ENCODE measurements at places on chromosomes 1 and 21. TPM values are rescaled to one million over a fixed set of nuclear protein-coding genes. Genes with fewer than 3 reads are reported as not detected.

SPATA45 gene
- total RNA-seq = 0.68 TPM

DNA sequence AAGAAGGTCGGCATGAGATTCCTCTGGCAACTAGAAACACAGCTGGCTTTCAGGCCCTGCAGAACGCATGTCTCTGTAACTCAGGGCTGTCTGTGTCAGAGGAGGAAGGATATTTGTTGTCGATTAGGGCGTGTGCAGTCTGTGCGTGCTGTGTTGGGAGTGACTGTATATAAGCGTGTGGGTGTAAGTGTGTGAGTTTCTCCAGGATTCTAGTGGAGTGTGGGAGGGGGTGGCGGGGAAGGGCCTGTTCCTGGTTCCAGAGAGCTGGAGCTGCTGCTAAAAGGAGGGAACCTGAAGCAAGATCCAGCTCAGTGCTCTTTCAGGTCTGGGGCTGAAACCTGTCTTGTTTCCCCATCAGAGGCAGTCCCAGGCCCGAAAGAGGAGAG lies 74.3 kb downstream of the SLC16A1 start:
- H3K36me3 ChIP-seq = no peaks in the 10 kb centered on the region
- no peak overlapping the region for H3K4me3 ChIP-seq
- no peaks in the 10 kb centered on the region for H3K27me3 ChIP-seq
- H3K27ac ChIP-seq = no peak overlapping the region

DNA sequence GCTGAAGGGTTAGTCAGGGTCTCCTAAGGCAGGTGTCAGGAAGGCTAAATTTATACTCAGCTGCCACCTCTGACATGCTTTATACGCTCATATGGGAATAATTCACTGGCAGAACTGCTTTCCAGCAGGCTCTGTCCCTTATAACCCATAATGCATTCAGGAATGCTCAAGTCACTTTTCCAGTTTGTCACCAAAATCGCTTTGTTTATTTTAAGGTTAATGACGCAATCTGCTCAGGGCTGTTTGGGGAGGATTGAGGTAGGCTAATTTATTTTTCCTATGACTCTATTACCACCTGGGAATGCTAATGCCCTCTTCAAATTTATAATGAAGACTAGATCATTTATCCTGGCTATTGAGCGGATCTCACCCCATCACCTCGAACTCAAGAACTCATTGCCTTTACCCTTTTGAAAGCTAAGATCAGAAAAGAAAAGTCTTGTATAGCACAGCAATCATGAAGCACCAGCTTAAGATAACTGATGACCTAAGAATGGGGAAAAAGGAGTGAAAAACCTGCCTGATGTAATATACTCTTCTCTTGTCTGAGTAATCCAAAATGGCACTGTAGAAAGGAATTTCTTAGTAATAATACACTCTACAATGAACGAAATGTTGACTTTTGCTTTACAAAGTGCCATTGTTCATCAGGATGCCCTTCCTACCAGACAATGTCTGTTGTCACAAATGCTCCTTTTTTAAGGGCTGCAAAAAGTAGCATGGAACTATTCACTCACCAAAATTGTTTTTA lies 97.9 kb upstream of the EXO1 start:
- no peak overlapping the region for H3K4me3 ChIP-seq
- peaks cover 5% of the 10 kb centered on the region for H3K4me1 ChIP-seq
- H3K36me3 ChIP-seq = no peaks in the 10 kb centered on the region
- no peak for DNase-seq
- H3K27me3 ChIP-seq = no peaks in the 10 kb centered on the region
- no peak overlapping the region for H3K27ac ChIP-seq

DNA sequence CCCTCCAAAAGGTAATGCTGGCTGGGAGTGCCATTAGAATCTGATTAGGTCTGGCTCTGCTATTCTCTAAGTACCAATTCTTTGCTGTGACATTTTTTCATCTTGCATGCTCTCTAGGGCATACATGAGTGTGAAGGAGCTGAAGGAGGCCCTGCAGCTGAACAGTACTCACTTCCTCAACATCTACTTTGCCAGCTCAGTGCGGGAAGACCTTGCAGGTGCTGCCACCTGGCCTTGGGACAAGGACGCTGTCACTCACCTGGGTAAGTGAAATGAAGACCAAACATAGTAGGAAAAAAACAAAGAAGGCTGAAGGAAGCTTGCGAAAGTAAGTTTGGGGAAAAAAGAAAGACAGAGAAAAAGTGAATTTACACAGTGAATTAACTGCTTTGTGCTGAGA lies 207.9 kb downstream of the PAPPA2 start:
- H3K36me3 ChIP-seq = no peaks in the 10 kb centered on the region
- peak; percentile 49 for DNase-seq
- no peak overlapping the region for H3K4me3 ChIP-seq
- H3K27me3 ChIP-seq = no peaks in the 10 kb centered on the region
- no peak overlapping the region for H3K27ac ChIP-seq

DNA sequence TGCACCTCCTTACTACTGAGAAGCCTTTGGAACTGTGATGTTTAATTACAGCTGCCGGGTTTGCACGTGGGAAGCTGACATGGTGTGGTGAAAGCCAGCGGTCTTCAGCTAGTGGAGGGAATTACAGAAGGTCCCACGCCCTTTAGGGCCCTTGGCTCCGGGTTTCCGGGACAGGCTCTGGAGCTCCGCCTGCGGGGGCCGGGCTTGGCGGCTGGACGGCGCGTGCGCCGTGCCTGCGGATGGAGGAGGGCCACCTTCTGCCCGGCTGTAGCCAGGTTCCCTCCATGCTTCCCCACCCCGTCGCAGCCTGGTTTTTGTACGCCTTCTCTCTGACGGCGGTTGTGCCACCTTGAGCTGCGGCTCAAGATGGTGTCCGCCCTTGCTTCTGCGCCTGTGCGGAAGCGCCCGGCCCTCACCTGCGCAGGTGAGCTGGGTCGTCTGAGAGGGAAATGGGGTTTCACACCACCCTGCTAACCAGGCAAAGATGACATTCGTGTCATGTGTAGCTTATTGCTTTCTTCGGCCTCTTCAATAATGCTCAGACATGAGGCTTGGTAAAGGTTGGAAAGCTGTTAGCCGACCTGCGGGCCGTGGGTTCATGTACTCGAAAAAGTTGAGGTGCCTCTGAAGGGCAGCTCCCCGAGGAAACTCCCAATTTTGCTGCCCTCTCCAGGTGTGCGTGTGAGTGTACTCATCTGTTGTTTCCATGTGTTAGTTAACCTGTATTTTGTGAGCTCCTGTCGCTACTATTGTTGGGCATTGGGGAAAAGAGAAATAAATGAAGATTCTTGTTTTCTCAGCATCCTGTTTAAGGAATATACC lies 36.6 kb upstream of the OPRD1 start:
- DNase-seq = peak; percentile 87
- no peaks in the 10 kb centered on the region for H3K27me3 ChIP-seq
- no peak overlapping the region for H3K4me3 ChIP-seq
- peaks cover 6% of the 10 kb centered on the region for H3K36me3 ChIP-seq

DNA sequence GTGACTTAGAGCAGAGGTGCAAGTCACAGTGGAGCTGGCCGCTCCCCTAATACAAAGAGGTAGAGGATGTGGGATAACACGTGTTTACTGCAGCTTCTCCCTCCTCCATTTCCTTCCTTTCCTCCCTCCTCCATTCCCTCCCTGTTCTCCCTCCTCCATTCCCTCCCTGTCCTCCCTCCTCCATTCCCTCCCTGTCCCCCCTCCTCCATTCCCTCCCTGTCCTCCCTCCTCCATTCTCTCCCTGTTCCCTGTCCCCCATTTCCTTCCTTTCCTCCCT lies 124.0 kb downstream of the CRYAA start:
- H3K4me1 ChIP-seq = no peaks in the 10 kb centered on the region
- no peak overlapping the region for H3K4me3 ChIP-seq
- no peaks in the 10 kb centered on the region for H3K36me3 ChIP-seq
- no peaks in the 10 kb centered on the region for H3K27me3 ChIP-seq
- no peak overlapping the region for H3K27ac ChIP-seq

- H3K36me3 ChIP-seq = no peaks in the 10 kb centered on the region
- no peaks in the 10 kb centered on the region for H3K4me1 ChIP-seq
- H3K27ac ChIP-seq = no peak overlapping the region
- H3K4me3 ChIP-seq = no peak overlapping the region
Observed at GRCh38 chr1:160471253-160471652, 51.8 kb downstream of the SLAMF6 start.

DNA sequence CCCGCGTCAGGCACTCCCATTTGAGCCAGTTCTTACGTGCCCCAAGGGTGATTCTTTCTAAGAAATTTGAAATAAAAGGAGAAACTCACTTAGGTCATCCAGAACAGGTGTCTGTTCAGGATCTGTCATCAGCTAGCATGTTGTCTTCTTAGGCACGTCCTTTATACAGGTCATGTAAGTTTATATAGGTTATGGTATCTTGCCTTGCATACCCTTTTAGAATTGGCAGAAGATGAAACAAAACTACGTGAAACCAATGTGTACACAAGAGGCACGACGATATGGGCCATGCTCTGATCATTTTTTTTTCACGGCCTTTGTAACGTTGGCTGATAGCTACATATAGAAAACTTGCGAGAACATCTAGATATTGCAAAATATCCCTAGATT lies 579 bp upstream of the GTF2B start:
- H3K4me3 ChIP-seq = peak overlapping the region; percentile 97
- no peaks in the 10 kb centered on the region for H3K27me3 ChIP-seq
- no peaks in the 10 kb centered on the region for H3K4me1 ChIP-seq
- H3K36me3 ChIP-seq = peaks cover 4% of the 10 kb centered on the region

GRCh38 chr1:203287109-203287893 lies 18.0 kb upstream of the BTG2 start:
- H3K27ac ChIP-seq = no peak overlapping the region
- peaks cover 7% of the 10 kb centered on the region for H3K27me3 ChIP-seq
- no peak for DNase-seq
- peaks cover 10% of the 10 kb centered on the region for H3K4me1 ChIP-seq

- H3K4me1 ChIP-seq = peaks cover 4% of the 10 kb centered on the region
- no peaks in the 10 kb centered on the region for H3K36me3 ChIP-seq
- no peak overlapping the region for H3K27ac ChIP-seq
Observed at GRCh38 chr1:44553771-44554170, 120.5 kb downstream of the TMEM53 start.

- H3K4me3 ChIP-seq = peak overlapping the region; percentile 89
- no peaks in the 10 kb centered on the region for H3K4me1 ChIP-seq
- no peaks in the 10 kb centered on the region for H3K27me3 ChIP-seq
- peaks cover 11% of the 10 kb centered on the region for H3K36me3 ChIP-seq
Observed at GRCh38 chr1:46341222-46342083, 846 bp downstream of the NSUN4 start.

- no peak overlapping the region for H3K4me3 ChIP-seq
- no peak for DNase-seq
- peaks cover 25% of the 10 kb centered on the region for H3K36me3 ChIP-seq
- no peaks in the 10 kb centered on the region for H3K27me3 ChIP-seq
Observed at GRCh38 chr1:23441446-23442148, 17.0 kb upstream of the TCEA3 start.

- no peaks in the 10 kb centered on the region for H3K36me3 ChIP-seq
- H3K27me3 ChIP-seq = no peaks in the 10 kb centered on the region
- no peak for DNase-seq
- no peak overlapping the region for H3K27ac ChIP-seq
- no peak overlapping the region for H3K4me3 ChIP-seq
- H3K4me1 ChIP-seq = no peaks in the 10 kb centered on the region
Observed at GRCh38 chr1:92458146-92458545, 28.6 kb downstream of the GFI1 start.

GRCh38 chr1:31605908-31606427 lies 11.5 kb upstream of the HCRTR1 start:
- no peaks in the 10 kb centered on the region for H3K36me3 ChIP-seq
- no peak overlapping the region for H3K4me3 ChIP-seq
- no peaks in the 10 kb centered on the region for H3K27me3 ChIP-seq
- no peak for DNase-seq

DNA sequence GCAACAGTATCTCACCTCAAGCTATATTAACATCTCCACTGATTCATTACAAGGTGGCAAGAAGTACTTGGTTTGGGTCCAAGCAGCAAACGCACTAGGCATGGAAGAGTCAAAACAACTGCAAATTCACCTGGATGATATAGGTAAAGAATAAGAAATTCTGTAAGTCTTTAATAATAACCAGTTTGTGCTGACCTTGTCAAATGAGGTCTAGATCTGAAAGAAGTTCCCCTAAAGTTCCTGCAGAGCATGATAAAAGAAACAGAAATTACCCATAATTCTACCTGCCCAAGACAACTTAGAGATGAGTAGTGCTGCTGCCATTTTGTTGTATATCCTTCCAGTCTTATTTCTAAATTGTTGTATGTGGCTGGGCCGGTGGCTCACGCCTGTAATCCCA lies 34.5 kb downstream of the IL23R start:
- H3K27me3 ChIP-seq = no peaks in the 10 kb centered on the region
- H3K4me3 ChIP-seq = no peak overlapping the region
- DNase-seq = no peak
- no peak overlapping the region for H3K27ac ChIP-seq
- H3K36me3 ChIP-seq = no peaks in the 10 kb centered on the region

DNA sequence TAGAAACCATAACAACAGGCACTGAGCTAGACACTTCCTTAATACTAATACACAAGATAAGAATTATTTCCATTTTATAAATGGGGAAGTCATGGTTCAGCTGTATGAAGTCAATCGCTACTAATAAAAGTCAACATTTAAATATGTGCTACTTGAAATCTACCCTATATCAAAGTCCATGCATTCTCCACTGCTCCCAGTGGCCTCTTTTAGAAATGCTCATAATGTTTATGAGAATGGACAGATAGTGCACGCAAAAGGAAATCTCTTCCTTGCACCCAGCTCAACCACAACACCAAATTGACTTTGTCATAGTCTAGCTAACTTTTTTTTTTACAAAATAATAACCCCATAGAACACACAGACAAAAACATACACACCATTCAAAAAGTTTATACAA lies 281.7 kb upstream of the CXADR start:
- no peaks in the 10 kb centered on the region for H3K4me1 ChIP-seq
- no peak overlapping the region for H3K27ac ChIP-seq
- H3K4me3 ChIP-seq = no peak overlapping the region

DNA sequence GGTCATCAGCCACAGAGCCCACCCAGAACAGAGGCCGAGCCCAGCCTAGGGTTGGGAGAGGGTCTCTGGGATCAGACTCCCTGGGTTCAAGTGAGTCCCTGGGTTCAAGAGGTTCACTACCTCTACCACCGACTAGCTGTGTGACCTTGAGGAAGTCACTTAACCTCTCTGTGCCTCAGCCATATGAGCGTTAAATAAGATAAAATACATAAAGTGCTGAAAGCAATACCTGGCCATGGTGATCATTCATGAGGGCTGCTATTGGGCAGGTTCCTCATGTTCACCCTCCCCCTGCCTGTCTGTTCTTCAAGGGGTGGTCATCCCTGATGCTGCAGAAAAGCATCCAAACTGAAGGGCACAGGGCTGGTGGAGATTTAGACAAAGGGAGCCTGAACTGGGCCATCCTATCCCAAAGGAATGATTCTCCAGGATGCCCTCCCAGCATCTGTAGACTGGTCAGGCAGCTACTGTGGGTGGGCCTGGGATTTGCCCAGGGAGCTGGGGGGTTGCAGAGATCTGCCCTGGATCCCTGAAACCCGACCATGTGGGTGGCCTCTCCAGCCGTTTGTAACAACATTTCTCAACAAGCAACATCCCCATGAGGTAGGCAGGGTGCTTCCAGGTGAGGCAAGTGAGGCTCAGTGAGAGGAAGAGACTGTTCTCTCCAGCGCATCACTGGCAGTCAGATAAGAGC lies 196.6 kb downstream of the MATN1 start:
- no peaks in the 10 kb centered on the region for H3K4me1 ChIP-seq
- no peak overlapping the region for H3K4me3 ChIP-seq
- H3K27me3 ChIP-seq = no peaks in the 10 kb centered on the region
- H3K27ac ChIP-seq = no peak overlapping the region

GRCh38 chr1:3180915-3181314 lies 111.9 kb downstream of the PRDM16 start:
- H3K36me3 ChIP-seq = no peaks in the 10 kb centered on the region
- DNase-seq = no peak
- no peaks in the 10 kb centered on the region for H3K4me1 ChIP-seq
- H3K27me3 ChIP-seq = no peaks in the 10 kb centered on the region

All from H9 (cell line).